ENCODE measurements at places on chromosomes 5 and 9.

DNA sequence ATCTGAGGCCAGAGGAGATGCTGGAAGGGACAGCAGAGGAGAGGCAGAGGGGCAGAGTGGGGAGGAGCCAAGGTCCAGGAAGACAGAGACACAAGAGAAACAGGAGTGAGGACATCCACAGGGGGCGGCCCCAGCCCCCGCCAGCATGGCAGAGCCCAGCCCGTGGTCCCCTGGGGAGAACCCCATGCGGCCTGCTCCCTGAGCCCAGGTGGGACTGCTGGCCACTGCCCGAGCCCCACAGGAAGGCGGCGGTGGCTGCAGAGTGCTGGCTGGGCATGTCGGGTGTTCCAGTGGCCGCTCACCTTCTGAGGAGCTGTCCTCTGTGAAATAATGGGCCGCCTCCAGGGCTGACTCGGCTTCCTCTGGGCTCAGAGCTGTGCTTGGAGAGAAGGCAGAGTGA is 8.9 kb upstream of the MRNIP start:
- no peak for DNase-seq

DNA sequence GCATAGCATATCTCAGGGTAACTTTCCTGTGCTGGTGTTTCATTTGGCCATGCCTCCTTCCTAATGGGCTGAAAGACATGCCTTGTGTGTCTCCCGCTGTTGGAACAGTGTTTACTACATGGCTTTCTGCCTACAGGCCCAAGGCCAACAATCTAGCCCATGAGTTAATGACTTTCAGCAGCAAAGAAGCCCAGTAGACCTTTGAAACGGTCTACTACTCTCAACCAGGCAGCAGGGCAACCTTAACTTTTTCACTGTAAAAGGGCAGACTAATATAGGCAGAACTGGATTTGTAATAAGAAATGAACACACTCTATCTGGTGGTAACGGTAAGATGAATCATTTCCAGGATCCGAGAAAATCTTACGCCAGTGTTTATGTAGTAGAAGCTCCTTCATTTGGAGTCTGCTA is 21.0 kb downstream of the C5orf15 start:
- no peak for DNase-seq

GRCh38 chr9:131704141-131704983 is 35.5 kb downstream of the RAPGEF1 start:
- DNase-seq = no peak

GRCh38 chr5:143665866-143666265 is 146.1 kb upstream of the HMHB1 start:
- no peak for DNase-seq

DNA sequence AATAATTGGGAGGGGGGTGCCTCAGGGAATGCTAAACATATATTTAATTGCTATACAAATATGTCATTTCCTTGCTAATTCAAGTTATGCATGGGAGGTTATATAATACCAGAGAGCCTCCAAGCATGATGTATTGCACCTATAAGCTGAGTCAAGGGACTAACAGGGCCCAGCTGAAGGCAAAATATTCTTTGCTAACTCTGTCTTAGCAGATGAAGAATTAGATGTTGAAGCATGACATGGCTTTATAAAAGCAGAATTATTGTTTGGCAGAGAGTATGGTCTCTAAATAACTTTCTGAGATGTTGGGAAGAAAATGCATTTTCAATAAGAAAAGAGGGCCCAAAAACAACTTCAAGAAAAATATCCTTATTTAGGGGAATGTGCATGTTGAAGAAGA is 60.4 kb downstream of the SGCD start:
- DNase-seq = no peak

DNA sequence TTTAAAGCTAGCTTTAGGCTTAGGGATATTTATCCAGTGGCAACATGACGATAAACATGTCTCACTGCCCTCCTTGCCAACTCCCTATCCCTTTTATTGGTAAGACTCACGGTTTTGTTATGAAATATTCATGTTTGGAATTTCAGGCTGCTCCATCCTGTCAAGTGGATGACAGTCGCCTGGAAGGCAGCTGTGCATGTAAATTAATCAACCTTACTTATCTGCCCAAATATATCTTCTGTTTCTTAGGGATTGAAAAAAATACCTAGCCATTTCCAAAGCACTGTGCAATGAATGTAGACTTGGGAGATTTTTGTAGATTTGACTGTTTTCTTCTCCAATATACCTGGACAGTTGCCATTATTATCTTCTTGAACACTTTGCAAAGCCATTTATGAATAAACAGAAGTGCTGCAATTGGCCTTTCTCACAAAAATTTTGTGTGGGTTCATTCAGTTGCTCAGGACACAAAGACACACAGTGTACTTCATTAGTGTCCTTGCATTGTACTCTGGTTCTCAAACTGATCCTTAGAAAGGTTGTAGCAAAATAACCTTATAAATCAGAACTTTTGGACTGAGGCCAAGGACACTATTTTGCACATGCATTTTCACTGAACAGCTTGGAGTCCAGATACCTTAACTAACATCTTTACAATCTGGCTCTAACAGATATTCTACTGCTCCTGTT is 889.4 kb upstream of the SEMA6A start:
- DNase-seq = no peak

DNA sequence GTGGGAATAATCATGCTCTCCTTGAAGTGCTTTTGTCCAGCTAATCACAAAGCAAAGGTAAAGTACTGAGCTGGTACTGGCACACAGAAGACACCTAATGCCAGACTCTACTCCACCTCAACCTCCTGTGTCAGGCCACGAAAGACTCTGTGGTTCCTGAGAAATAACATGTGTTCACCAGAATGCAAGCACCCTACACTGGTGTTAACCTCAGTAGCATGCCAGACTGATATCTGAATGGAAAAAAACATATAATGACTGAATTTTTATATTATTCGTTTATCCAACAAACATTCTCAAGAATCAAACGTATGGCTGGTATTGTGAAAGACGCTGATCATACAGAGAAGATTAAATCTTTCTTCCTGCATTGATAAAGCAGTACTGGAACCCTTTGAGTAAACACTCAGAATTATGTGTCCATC is 97.1 kb upstream of the IFNE start:
- no peak for DNase-seq

GRCh38 chr9:98173181-98173580 is 19.3 kb downstream of the CORO2A start:
- no peak for DNase-seq

- no peak for DNase-seq
Observed at GRCh38 chr9:37337301-37337890, 85.1 kb upstream of the GRHPR start.

DNA sequence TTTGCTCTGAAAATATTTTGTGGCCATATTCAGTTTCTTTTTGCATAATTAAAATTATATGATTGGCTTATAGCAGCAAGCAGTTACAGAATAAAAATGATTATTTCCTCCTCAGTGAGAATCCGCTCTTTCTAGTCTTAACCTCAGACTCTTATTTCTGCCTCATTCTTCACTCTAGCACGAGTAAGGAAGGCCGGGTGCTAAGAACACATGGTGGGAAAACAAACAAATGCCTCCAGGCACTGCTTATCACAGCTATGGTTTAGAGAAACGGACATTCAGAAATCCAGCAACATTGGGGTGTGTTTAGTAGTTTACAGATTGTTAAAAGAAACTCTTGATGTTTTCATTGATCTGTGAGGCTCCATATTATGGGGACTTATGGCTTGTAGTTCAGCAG is 168.7 kb downstream of the KDM4C start:
- DNase-seq = no peak

DNA sequence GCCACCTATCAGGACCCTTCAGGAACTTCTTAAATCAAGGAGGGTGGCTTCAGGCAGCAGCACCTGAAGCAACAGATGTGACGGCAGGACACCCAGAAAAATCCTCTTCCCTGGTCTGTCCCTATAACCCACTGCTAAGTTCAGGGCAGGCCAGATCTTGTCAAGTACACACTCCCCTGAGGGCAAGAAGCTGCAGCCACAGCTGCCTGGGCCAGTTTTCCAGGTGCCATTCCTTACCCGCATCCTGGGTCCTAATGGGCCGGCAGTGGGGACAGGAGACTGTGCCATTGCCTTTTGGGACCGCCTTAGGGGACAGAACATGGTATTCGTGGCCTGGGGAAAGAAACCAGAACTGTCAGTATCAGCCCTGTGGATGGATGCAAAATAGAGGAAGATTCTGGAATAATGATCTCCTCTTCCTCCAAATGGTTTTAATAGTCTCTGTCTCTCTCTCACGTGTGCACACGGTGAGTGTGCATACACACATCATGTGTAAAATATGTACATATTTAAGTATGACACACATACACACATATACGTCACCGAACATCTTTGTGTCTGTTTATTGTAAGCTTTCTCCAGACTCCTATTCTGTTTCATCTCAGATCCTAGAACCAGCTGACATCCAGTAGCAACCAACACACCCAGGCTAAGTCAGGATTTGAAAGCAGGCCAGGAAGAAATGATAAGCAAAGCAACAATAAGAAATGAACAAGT is 14.0 kb downstream of the ORM2 start:
- no peak for DNase-seq

DNA sequence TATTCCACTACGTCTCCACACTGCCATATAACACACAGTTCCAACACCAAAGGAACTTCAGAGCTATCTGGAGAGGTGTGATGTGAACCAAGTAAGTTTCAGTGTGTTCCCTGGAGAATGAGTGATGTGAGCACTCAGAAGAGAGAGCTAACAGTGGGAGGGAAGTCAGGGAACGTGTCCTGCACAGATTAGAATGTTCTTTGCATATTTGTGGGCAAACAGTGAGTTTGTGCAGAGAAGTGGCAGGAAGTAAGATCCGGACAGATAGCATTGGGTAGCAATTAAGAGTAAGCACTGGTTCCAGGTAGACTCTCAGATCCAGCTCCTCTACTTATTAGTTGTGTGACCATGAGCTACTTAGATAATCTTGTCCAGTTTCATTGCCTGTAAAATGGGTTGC is 206.4 kb downstream of the PDZD2 start:
- no peak for DNase-seq

- DNase-seq = no peak
Observed at GRCh38 chr9:114732823-114733222, 50.8 kb upstream of the TEX48 start.

DNA sequence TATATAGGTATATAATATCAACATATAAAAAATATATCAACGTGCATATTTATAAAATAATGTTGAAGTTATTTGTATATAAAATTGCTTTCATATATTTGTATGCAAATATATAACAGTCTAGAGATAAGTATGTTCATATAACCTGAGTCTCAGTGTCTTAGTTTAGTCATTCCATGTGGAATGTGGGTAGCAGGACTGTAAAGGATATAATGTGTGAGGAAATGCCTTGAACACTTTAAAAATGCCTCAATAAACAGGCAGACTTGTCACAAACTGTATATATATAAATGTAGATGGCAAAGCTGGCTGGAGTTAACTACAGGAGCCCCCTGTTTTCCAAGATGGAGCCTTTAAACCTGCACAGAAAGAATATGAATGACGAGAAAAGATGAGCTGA is 48.4 kb downstream of the CCDC125 start:
- DNase-seq = no peak

DNA sequence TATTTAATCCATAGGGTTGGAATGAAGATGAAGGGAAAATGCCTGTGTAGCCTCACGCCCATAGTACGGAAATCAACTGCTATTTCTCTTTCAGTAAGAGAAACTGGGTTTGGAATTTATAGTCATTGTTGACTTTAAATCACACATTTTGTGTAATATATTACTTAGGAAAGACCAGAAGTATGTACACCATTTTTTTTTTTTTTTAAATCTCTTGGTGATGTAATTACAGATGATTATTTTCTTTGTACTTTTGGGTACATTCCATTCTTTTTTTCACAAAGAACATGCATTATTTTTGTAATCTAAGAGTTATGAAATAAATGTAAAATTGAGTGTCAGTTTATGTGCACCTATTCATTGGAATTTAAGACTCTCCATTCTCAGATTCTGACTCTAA is 45.7 kb downstream of the POC5 start:
- DNase-seq = no peak

- DNase-seq = no peak
Observed at GRCh38 chr5:149172709-149173505, 31.6 kb downstream of the ABLIM3 start.

GRCh38 chr5:99607124-99607523 is 678.3 kb upstream of the CHD1 start:
- DNase-seq = no peak

- DNase-seq = no peak
Observed at GRCh38 chr9:87250205-87250604, 247.5 kb upstream of the DAPK1 start.

GRCh38 chr9:136372561-136373299 is 739 bp downstream of the CARD9 start:
- no peak for DNase-seq

DNA sequence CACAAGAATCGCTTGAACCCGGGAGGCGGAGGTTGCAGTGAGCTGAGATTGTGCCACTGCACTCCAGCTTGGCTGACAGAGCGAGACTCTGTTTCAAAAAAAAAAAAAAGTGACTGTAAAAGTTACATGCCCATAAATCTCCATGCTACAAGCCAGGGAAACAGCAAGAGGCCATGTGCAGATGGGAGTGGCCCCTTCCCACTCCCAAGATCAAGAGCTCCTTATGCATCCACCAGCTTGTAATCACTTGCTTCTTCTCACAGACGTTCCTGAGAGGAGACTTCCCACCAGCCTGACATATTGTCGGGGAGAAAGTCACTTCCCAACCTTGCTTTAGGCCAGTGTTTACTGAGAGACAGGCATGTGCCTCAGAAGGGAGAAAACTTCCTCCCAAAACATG is 45.6 kb upstream of the N4BP3 start:
- DNase-seq = no peak

GRCh38 chr5:23208959-23209431 is 298.4 kb upstream of the PRDM9 start:
- DNase-seq = no peak

DNA sequence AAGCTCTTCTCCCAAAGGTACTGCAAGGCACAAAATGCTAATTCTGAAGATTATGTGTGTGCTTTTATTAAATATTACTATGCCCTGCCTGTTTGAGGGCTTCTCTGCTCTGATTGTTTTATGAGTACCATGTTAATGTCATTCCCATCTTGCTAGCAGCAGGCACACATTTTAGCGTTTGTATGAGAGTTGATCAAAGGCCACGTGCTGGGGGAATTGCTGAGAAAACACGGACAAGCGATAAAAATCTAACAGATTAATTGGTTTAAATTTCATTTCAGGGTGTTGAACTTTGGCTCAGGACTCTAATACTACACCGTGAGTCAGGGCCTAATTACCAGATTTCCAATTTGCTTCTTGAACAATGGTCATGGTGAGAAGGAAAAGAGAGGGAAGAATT is 298.4 kb downstream of the EBF1 start:
- DNase-seq = no peak

DNA sequence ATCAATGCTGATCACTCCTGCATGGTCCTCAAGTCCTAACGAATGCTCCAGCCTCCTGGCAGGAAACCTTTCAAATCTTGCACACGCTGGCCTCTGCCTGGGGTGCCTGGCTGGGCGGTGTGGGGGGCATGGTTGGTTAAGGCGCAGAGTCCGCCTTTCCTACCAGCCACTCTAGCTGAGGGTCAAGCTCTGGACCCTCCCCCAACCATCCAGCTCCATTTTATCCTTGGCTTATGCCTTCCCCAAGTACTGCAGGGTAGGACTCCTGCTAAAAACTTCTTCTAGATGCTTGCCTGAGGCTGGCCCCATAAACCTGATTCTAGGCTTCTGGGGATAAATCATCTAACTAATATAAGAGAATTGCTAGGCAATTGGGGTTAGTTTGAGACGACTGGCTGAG is 808 bp upstream of the MVB12B start:
- no peak for DNase-seq

- DNase-seq = no peak
Observed at GRCh38 chr5:77892061-77893010, 116.2 kb upstream of the TBCA start.

Data from T-helper 17 cell (primary cell).